Inflammatory macrophage treated with lipopolysaccharide for 1 hour (primary cell): ENCODE measurements at places on chromosomes 12 and 14.

- no peak for DNase-seq
Observed at GRCh38 chr14:50308363-50308915, 3.6 kb downstream of the L2HGDH start.

GRCh38 chr14:63578300-63578699 is 35.1 kb upstream of the PPP2R5E start:
- no peak for DNase-seq

GRCh38 chr12:121905746-121906145 is 12.6 kb upstream of the CFAP251 start:
- no peak for DNase-seq

GRCh38 chr12:64187794-64188193 is 34.3 kb downstream of the KICS2 start:
- DNase-seq, result no peak

GRCh38 chr12:132724506-132725241 is 14.0 kb downstream of the PGAM5 start:
- no peak for DNase-seq
